ENCODE measurements at places on chromosomes 12 and 14. TPM values are rescaled to one million over a fixed set of nuclear protein-coding genes. Genes with fewer than 3 reads are reported as not detected.
A peak's percentile ranks its signal among the peaks of the same experiment; 100 is the strongest.

MMAB gene
- total RNA-seq: 71.2 TPM

- DNase-seq: no peak
Measured at GRCh38 chr12:122732170-122732569, 1.5 kb upstream of the HCAR1 start.

- no peak for DNase-seq
Measured at GRCh38 chr12:90455756-90456155, 499.2 kb downstream of the CCER1 start.

GRCh38 chr12:26452511-26452910, 257.1 kb downstream of the SSPN start:
- no peak for DNase-seq

DNA sequence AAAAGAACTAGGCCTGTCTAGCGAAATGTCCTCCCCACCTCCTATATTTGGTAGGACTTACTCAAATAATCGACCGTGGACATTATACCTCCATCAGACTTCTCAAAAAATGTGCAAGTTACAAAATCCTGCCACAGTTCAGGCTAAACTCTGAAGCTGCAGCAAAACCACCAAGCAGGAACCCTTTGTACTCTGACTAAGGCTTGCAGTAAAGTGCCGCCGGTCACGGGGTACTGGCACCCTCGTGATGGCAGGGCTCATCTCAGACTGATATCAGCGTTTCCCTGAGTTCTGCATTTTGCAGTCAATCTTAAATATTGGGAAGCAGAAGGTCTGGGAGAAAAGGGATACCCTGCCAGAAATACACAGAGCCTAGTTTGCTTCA, 17.1 kb downstream of the SLC11A2 start:
- DNase-seq: peak; percentile 57

GRCh38 chr12:131123817-131124216, 170.1 kb downstream of the ADGRD1 start:
- no peak for DNase-seq

DNA sequence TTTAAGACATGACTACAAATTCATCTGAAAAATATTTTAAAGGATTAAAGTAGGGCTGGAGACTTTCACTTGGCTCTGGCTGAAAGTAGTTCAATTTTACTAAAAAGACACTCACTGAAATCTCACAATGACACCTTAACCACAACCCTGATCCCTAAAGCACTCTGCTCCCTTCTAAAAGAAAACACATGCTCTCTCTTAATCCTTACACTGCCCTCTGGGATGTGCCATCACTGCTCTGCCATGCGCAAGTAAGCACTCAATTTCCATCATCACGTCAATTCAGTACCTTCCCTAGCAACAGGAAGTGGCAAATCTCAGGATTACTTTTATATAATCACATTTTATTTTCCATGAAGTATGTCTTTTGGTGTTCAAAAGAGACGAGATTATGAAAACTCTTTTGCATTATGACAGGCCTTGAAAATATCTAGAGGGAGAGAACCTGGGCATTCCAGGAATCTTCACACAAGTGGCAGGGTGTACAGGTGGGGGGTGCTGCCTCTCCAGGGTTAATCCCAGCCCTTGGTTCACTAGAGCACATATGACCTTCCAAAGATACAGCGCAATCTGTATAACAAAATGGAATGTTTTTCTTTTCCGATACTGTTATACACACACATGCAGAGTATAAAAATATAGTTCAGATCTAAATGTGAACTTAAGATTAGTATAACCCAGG, 7.3 kb downstream of the ATG14 start:
- DNase-seq: no peak

DNA sequence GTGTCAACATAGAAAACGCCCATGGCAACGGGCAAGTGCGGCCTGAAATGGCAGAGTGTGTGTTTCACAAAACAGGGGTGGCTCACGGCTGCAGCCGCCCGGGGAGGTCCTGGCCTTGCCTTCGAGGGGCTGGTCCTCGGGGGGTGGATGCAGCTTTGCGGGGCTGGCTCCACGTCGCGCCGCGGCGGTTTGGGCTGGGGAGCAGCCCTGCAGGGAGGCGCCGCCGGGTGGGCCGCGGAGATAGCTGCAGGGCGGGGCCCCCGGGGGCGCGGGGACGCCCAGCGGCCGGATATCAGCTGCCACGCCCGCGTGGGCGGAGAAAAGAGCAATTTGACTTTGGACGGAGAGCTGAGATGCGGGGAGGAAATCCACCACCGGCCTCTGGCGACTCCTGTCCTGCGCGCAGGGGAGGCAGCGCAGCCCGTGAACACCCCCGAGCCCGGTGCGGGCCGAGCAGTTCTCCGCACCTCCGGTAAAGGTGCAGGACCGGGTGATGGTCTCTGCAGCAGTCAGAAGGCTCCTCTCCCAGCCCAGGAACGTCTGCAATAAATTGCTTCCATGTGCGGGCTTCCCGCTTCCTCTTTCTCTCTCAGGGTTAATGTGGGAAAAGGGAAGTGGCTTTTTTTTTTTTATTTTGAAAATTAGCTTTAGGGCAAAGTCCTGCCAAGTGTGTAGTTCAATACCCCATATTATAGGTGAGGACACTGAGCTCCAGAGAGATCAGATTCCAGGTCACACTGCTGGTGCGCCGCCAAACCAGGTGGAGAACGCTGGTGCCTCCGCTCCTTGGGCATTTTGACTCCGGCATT, 110.5 kb downstream of the ARF6 start:
- peak; percentile 94 for DNase-seq

DNA sequence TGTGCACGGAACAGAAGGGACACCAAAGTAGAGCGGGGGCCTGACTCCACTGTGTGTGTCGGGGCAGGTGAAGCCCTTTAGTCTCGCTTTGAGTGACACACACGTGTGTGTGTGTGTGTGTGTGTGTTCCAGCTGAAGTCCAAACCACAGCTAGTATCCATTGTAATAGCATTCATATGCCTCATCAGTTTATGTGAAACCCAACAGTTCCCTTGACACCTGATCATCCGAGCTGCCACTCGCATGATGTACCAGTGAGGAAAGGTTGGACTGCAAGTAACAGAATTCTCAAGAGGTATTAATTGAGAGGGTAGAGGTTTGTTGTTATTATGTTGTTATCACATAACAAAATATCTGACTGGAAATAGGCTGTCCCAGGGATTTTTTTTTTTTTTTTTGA, 16.4 kb downstream of the CCDC63 start:
- no peak for DNase-seq

DNA sequence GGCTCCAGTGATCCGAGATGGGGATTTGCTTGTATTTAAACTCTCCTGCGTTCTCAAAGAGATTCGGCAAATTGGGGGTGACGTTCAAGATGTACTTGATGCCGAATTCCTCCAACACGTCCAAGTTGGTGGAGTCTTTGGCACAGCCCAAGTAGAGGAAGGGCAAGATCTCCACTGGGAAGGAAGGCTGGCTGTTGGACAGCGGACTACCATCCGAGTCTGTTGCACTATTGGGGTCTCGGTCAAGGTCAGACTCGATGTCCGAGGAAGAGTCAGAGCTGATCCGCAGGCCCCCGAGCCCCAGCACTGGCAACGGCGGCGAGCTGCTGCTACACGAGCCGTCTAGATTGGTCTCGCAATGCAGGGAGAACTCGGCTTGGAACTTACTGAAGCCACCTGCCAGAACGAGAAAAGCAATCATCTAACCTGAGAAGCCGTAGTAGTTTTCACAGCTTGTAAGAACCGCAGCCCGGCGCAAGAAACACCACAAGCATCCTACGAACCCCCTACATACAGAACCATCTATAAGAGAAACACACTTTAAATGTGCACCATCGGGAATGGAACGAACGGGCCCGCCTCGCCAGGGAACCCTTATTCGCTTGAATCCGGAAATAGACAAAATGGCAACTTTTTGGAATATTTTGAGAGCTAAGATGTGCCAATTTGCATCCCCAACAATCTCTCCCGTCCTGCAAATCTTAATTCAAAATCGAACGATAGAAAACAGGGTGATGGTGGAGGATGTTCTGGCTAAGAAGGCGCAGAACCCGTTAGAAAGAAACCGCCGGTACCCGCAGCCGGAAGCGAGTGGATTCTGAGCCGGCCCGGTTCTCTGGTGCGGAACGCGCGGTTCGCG, 1.4 kb downstream of the DUSP6 start:
- no peak for DNase-seq

DNA sequence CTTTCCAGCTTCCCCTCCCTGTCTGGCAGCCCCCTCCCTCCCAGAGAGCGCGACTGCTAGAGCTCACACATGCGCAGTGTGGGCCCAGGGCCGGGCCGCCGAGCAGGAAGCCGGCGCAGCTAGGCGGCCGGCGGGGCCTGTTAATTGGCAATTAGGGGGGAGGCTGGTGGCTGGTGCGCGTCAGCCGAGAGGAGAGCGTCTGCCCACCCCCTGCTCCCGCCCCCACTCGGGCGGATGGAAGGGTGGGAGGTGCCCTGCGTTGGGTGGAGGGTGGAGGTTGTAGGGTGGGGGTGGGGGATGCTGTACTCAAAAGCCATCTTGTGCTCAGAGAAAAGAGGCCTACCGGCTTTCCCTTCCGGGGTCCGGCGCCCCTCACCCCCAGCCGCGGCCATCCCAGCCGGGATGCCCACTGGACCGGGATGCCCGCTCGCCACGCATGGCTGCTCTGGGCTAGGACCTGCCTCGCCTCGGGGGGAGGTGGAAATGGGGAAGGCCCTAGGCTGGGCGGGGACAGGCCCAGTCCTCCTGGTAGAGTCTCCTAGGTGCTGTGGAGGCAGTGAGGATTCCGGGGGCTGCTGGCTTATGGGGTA, 9.2 kb downstream of the HOXC8 start:
- peak; percentile 67 for DNase-seq
